ENCODE measurements at places on chromosomes 12 and 14.

GRCh38 chr14:89491711-89492381 lies 74.8 kb upstream of the FOXN3 start:
- DNase-seq, result no peak

- DNase-seq, result no peak
Observed at GRCh38 chr14:104527857-104528459, 51.6 kb upstream of the C14orf180 start.

- no peak for DNase-seq
Observed at GRCh38 chr12:14614704-14615121, 47.0 kb upstream of the PLBD1 start.

DNA sequence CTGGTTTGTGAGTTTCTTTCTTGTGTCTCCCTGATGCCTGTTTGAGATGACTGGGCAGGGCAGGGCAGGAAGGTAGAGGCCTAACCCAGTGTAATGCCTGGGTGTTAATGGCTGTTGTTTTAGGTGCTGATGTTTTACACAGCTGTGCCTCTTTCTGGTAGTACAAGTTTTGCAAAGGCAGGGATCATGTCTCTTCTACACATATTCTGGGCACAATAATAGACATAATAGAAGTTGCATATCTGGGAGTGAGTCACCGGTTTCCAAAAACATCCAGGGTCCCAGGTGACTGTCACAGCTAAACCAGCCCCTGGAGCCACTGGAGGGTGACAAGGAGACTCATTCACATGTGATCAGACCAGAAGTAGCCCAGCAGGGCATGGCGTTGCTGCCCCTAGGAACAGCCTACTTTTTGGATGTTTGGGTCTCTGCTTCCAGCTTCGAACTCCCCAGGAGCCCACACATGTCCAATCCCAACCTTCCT lies 18.1 kb downstream of the TPCN1 start:
- no peak for DNase-seq

DNA sequence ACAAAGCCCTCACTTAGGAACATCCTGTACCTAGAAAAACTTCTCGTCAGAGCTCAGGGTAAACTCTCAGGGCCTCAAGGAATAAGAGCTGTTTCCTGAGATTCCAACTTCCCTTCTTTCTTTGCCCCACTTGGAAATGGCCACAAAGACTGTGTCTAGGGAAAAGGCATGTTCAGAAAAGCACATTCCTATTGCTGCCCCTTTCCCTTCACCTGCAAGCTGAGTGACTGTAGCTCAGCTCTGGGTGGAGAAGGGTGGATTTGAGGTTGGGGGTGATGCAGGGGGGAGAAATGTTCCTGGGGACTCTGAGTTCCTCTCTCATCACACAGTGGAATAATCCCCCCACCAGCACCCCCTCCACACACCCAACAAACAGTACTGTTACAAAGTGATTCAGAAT lies 6.8 kb downstream of the ENDOU start:
- no peak for DNase-seq

DNA sequence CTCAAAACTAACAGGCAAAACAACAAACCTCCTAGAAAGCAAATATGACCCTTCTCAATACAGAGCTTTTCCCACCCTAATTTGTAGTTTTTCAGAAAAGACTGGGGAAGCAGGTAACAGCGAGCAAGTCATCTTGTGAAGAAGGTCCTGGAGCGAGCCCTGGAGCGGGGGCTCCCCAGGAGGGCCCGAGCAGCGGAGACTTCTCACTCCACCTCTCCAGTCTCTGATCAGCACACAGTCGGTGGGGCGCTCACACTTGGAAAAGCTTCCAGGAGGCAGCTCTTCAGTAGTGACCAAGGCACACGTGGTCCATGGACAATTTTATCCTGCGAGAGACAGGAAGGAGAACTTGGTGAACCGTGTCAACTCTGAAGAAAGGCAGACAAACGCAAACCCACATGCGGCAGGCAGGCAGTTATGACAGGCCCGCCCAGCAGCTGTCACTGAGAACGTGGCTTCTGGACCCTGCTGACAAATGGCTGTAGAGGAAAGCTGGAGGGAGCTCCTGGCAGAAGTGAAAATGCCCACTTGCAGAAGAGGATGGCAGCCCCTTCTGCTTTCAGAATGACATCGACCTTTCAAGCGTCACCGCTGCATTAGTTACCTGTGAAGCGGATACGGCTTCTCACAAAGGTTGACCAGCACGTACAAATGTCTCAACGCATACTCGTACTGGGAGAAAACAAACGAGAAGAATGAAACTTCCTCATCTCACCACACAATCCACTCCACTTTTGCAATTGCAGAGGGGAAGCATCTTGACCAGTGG lies 44.2 kb downstream of the LGMN start:
- DNase-seq, result no peak

GRCh38 chr12:6029401-6029800 lies 84.3 kb upstream of the ANO2 start:
- DNase-seq, result no peak

GRCh38 chr12:817941-818600 lies 65.7 kb downstream of the WNK1 start:
- no peak for DNase-seq

DNA sequence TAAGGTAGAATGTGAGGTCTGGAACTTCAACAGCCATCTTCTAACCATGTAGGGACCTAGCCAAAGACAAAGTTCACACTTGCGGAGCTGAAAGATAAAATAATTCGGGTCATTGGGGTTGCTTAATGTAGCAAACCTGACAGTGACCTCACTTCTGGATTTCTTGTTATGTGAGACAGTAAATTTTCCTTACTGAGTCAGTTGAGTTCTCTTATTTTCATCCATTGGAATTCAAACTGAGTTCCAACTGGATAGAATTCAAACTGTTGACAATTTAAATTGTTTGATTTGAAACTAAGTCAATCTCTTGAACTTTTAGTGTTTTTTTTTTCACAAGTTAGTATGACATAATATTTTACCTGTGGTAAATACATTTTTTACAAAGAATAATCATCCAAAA lies 406.5 kb downstream of the ADAMTS20 start:
- no peak for DNase-seq

DNA sequence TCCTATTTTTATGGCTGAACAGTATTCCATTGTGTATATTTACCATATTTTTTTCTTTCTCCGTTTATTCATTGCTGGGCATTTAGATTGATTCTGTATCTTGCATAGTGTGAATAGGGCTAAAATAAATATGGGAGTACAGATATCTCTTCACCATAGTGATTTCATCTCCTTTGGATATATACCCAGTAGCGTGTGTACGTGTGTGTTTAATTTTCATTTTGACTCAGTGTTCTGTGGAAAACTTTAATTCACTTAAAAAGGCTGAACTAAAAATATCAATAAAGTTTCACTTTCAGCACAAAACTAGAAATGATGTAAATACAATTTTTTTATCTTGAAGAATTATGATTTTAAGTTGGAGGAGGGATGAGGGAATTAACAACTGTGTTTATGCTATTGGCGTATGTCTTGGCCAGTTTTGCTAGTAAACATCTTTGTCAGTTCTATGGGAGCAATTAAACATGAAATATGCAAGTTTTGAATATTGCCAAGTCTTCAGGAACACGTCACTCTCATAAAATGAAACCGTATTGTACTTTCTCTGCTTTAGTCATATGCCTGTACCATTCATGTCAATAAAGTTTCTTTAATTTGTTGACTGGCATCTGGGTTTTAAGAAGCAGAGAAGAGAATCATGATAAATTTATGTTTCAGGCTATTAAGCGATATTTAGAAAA lies 99.8 kb downstream of the PTGER2 start:
- no peak for DNase-seq

DNA sequence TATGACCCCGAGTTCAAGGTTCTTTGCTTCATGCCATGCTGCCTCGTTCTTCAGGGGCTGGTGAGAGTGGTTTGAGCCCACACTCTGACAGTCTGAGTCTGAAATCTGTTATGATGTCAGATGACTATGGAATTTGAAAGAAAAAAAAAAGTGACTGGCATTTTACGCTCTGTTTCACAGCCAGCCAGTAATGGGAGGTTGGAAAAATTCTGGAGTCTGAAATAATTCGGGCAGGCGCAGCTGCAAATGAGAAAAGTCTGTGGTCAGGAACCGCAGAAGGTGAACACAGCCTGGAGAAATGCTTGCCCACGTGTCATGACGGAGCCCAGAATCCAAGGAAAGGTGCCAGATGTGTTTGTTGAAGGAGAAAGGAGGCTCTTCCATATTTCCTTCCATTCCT lies 269.8 kb upstream of the PWP1 start:
- no peak for DNase-seq

GRCh38 chr14:75844486-75844885 lies 137.3 kb downstream of the TGFB3 start:
- no peak for DNase-seq

GRCh38 chr12:55830601-55831446 lies 1.4 kb upstream of the DNAJC14 start:
- DNase-seq, result no peak

DNA sequence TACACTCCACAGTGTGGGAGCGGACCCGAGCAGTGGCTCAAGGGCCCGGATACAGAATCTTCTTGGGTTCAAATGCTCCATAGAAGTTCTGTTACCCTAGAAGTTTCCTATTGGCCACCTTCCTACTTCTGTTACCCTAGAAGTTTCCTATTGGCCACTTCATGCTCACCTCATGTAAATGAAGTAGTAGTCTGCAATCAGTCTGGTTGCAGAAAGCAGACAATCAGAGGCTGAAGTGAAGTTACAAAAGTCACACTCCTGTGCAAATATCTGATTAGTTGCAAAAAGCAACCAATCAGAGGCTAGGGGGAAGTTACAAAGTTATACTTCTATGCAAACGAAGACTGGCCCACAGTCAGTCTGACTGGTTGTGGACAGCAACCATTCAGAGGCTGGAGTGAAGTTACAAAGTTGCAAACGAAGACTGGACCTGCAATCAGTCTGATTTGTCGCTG lies 77.8 kb upstream of the CPNE8 start:
- no peak for DNase-seq

DNA sequence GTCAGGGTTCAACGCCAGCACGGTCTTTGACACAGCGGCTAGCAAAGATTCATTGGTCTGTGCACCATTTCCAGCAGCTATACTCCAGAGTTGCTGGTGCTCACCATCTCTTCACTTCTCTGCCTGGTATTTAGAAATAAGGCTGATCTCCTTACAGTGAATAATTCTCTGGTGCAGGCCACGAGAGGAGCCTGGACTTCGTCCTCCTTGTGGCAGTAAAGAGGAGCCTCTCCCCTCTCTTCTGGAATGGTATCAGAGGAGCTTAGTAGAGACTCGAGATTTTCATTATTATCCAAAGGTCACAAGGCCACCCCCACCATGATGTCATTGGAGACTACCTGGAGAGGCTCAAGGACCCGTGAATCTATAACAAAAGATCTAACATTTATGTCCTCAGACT lies 30.8 kb upstream of the BCL2L14 start:
- DNase-seq, result no peak

GRCh38 chr14:29587761-29588470 lies 339.7 kb downstream of the PRKD1 start:
- DNase-seq, result no peak

- DNase-seq, result no peak
Observed at GRCh38 chr12:40831916-40832315, 139.7 kb downstream of the CNTN1 start.

DNA sequence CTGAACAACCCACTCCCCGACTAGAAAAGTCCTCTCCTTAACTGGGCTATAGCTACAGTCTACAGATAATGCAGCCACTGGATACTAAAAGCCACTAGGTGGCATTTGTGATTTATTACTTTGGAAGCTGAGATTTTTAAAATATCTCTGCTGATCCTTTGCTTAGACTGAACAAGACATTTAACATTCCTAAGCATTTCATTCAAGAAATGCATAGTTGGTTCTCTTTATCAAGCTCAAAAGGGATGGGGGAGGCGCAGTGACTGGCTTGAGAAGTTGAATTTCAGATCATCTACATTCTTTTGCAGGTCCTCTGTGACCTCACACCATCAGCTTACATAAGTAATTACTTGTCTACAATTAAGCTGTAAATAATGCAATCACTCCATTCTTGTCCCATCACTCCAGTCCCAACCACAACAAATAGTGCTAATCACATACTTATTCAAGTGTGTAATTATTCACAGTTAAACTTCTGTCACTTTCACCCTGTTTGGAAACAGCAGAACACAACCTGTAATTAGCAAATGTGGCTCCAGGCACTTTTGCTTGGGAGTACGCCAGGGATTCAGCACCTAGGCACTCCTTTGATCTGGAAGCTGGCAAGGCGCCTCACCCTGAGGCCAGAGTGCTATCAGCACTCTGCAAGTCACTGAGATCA lies 203.6 kb downstream of the NOVA1 start:
- no peak for DNase-seq

GRCh38 chr14:24911324-24912109 lies 138.4 kb downstream of the STXBP6 start:
- DNase-seq, result no peak

- no peak for DNase-seq
Observed at GRCh38 chr12:104713444-104713843, 244.6 kb downstream of the SLC41A2 start.

DNA sequence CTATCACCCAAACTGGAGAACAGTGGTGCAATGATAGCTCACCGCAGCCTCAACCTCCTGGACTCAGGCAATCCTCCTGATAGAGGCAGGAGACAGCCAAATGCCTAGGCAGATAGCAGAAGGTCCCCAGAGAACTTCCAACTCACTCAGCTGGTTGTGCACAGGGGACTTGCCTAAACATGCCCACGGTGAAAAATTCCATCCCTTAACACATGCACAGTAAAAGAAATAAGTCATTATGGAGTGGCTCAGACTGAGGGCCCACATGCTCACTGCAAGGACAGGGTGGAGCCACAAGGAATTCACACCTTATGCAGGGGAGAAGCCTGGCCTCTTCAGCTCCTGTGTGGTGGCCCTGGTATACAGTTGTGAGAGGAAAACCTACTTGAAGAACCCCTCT lies 525.8 kb upstream of the ATP2B1 start:
- no peak for DNase-seq

All from effector memory CD8-positive, alpha-beta T cell (primary cell).